Right forelimb (tissue), 1 donor: ENCODE measurements at places on chromosomes 4 and X.
A peak's percentile ranks its signal among the peaks of the same experiment; 100 is the strongest.

DNA sequence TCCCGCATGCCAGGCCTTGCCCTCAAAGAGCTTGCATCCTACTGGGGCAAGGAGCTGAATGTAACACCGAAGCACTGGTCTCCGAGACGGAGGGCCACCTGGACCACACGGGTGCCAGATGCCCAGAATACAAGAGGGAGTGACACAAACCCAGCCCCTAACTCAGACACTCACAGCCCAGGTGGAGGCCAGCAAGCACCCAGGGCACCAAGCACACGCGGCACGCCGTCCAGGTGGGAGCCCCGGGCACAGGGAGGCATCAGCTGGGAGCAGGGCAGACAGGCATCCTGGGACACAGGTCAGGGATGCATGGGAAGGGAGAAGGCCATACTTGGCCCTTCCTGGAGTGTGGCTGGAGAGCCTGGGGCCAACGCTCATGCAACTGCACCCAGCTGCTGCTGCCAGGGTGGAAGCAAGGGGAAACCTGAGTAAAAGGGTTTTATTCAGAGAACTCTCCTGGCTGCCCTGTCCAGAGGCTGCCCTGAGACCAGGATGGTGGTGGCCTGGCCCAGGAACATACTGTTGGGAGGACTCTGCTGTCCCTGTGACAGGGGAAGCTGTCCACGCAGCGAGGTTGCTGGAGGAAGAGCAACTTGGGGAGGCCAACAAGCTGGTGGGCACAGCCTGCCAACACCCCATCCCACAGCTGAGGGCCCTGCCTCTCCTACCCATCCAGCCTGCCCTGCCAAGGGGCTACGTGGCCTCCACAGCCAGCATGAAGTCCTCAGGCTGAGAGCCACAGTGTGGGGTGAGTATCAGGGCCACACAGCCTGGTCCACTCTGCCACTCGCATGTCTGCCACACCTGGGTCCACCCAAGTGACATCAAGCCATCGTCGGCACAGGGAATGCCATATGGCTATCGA lies 22.2 kb upstream of the PPP2R2C start:
- no peak for DNase-seq

DNA sequence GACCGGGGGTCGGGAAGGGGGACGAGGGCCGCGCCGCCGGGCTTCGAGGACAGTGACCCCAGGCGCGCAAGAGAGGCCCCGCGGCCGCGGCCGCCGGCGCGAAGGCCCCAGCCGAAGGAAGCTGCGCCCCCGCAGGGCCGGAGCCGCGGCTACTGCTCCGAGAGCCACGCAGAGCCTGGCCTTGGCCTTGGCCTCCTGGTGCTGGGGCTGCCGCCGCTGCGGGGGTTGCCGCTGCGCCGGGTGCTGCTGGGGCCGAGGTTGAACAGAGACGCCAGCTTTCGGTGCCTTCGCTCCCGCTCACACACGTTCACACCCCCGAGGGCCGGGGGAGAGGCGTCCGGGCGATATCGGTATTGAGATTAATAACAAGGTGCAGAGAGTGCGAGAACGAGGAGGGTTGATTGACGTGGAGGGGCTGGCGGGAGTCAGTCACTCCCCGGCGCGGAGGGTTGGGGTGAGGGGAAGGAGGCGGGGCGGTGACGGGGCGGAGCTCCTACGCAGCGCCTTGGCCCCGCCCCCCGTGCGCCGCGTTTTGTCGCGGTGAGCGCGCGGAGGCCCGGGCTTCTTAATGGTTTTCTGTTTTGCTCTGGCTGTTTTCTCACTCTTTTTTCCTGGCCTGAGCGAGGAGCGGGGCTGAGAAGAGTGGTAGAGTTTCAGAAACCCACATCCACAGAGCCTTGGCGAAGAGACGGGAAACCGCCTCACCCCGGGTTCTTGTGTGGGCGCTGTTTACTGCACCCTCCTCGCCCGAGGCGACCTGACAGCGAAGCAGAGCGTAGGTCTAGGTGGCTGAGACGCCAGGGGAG lies 878 bp upstream of the CNOT6L start:
- DNase-seq: peak; percentile 94

DNA sequence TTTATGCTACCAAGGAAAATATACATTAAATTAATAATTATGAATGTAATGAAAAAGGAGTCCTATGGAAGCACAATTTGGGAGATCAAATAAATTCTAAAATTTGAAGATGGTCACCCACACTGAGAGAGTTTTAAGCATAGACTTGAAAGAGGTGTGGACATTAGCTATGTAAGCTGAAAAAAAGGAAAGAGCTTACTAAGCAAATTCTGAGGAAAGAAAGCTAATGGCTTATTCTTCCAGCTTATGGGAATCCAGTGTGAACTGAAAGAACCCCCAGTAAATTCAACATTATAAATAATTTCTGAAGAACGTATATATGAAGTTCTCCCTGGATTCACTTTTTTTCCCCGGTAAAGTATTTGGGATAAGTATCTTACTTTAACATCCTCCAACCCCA lies 78.2 kb upstream of the GUCY1A1 start:
- DNase-seq: no peak

GRCh38 chr4:100641336-100641735 lies 123.5 kb upstream of the EMCN start:
- no peak for DNase-seq

- no peak for DNase-seq
Observed at GRCh38 chr4:94892051-94892450, 134.3 kb downstream of the BMPR1B start.

DNA sequence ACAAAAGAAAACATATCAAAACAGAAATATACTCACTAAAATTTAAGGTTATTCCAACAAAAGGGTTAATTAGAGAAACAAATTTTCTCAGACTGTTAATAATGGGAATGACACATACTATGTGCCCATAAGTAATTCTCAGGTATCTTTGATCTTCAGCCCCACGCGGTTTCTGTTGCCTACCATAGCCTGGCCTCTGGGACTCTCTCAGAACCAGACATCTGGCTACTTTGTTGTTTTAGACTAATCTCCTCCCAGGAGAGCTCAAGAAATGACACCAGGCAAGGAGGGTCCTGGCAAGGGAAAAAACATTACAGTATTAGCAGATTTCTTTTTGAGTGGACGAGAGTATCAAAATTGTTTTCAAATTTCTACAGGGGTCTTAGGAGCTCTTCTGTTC lies 43.7 kb downstream of the SLC10A7 start:
- DNase-seq: no peak

DNA sequence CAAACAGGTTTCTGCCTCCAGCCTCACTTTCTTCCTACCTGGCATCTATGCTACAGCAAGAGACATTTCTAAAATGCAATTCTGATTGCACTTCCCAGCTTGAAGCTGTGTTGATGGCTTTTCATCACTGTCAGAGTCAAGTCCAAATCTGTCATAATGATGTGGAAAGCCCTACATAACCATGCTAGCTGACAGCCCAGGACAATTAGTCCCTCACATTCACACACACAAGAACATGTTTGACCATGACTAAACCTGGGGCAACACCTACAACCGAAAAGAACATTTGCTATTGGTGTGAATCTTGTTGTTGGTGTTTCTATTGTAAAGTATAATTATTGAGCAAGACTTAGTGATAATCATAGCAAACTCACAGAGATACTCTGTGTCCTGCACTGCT lies 58.2 kb downstream of the PPM1K start:
- no peak for DNase-seq

DNA sequence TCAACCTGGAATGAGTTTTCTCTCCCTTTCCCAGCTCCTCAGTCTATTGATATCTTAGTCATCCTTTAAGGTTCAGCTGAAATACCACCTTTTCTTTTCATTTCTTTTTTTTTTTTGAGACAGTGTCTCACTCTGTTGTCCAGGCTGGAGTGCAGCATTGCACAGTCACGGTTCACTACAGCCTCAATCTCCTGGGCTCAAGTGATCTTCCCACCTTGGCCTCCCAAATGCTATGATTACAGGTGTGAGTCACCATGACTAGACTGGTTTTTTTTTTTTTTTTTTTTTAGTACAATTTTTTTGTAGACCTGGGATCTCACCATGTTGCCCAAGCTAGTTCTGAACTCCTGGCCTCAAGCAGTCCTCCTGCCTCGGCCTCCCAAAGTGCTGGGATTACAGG lies 28.9 kb downstream of the AFF1 start:
- DNase-seq: no peak

DNA sequence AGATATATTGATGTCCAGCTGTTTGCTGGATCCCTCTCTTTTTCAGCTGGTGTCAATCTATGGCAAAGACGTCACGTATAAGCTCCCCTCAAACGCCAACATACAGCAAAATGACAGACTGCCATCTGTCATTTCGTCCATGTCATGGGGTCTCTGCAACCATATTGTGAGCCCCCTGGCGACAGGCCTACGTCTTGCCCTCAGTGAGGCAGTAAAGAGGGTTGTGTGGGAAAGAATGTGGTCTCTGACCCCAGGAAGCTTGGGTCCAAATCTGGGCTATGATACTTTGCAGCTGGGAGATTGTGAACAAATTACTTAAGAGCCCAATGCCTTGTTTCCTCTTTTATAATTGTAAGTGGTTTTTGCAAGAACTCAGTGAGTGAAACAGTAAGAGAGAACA lies 7.4 kb downstream of the SUPT20HL2 start:
- no peak for DNase-seq

GRCh38 chr4:46820154-46820553 lies 88.9 kb downstream of the COX7B2 start:
- no peak for DNase-seq

GRCh38 chrX:110532581-110532931 lies 173.9 kb downstream of the RTL9 start:
- DNase-seq: no peak

DNA sequence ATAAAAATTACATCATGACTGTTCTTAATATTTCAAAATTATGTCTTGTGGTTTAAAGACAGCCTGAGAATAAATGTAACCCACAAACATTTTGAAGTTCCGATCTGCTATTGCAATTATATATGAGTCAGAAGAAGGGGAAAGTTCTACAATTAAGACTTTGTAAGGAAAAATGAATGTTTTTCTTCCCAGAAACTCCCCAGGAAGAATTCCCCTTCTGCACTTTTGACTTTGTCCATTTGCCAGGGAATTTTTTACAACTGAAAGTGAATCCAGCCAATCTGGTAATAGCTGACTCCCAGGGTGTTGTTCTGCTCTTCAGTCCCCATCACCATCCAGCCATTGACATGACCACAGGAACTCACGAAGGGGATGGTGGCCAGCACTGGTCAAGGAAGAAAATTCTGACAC lies 61.6 kb upstream of the NOCT start:
- DNase-seq: no peak

- DNase-seq: no peak
Observed at GRCh38 chr4:182425302-182425701, 182.1 kb downstream of the TENM3 start.

- no peak for DNase-seq
Observed at GRCh38 chrX:30935985-30936384, 46.9 kb upstream of the TAB3 start.

DNA sequence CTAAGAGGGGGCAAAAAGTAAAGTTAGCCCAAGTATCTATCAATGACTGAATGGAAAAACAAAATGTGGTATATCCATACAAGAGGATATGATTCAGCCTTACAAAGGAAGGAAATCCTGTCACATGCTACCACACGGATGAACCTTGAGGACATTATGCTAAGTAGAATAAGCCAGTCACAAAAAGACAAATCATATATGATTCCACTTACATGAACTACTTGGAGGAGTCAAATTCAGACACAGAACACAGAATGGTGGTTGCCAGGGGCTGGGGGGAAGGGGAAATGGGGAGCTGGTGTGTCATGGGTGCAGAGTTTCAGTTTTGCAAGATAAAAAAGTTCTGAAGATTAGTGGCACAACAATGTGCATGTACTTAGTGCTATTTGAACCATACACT lies 101.8 kb downstream of the SH3KBP1 start:
- DNase-seq: no peak

DNA sequence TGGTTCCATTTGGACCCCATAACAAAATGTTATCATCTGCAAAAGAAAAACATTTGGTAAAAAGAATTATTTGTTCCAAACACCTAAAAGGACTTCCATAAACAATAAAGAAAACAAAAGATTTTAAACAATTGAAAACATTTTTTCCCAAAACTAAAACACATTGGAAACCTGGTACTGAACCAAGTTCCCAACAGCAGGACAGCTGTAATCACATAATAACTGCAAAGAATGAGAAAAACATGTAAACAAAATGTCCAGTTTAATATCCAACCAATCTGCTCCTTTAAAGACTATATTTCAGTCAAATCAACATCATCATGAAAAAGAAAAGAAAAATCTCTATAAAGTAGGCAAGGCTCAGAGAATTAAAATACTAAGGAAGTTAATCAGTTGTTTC lies 36.3 kb downstream of the PRDM5 start:
- no peak for DNase-seq

GRCh38 chrX:292900-293897 lies 12.0 kb downstream of the PLCXD1 start:
- no peak for DNase-seq

DNA sequence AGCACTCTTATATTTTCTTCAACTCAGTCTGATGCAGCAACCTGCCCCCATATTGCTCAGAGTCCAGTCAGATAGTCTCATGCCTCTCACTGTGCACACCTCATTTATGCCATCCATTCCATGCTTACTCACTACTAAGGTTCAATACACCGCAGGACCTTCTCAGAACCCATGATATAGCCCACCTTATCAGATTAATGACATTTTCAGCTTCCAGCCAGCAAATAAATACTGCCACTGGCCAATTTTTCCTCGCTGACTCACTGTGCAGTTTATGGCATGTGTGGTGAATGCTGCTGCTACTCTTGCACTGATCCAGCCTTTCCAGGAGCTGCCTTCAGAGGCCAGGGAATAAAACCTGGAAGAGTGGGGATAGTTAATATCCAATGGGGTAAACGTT lies 380.6 kb upstream of the SPOCK3 start:
- no peak for DNase-seq

GRCh38 chrX:73977542-73978169 lies 326.3 kb upstream of the ZCCHC13 start:
- no peak for DNase-seq

DNA sequence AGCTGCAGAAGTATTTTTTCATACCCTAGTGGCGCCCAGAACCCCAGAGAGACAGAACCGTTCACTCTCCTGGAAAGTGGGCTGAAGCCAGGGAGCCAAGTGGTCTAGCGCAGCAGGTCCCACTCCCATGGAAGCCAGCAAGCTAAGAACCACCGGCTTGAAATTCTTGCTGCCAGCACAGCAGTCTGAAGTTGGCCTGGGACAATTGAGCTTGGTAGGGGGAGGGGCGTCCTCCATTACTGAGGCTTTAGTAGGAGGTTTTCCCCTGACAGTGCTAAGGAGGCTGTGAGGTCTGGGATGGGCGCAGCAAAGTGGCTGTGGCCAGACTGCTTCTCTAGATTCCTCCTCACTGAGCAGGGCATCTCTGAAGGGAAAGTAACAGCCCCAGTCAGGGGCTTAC lies 84.5 kb upstream of the ATXN3L start:
- no peak for DNase-seq
